ENCODE measurements at places on chromosomes 3 and 15. TPM values are rescaled to one million over a fixed set of nuclear protein-coding genes. Genes with fewer than 3 reads are reported as not detected.

DNA sequence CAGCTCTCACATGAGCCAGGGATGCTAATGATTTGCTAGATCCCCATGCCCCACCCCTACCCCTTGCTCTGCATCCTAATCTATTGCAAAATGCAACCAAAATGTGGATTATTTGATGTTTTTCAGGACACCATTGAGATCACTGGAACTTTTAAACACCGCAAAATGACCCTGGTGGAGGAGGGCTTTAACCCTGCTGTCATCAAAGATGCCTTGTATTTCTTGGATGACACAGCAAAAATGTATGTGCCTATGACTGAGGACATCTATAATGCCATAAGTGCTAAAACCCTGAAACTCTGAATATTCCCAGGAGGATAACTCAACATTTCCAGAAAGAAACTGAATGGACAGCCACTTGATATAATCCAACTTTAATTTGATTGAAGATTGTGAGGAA, 29.7 kb downstream of the HDC start:
- no peaks in the 10 kb centered on the region for H3K36me3 ChIP-seq
- no peaks in the 10 kb centered on the region for H3K27me3 ChIP-seq
- H3K4me3 ChIP-seq: no peak overlapping the region
- DNase-seq: no peak

The THRB gene
- not detected for total RNA-seq

The USP13 gene
- total RNA-seq: 20.8 TPM

DNA sequence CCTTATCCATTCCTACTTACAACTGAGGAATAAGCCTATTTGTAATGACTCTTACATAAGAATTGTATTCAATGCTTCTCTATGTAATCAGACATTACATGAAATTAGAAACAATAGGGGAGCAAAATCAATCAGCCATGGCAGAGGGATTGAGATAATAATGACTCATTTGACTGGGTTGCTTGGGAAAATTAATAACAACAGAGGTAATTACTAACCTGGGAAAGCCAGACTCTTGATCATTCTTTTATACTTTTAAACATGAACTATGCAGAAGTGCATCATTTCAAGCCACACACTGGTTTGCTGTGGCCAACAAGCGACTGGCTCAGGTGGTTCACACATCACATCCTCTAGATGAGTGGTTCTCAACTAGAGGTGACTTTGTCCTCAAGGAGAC, 126.3 kb upstream of the CRBN start:
- no peak overlapping the region for H3K4me3 ChIP-seq
- DNase-seq: no peak
- no peak overlapping the region for H3K27ac ChIP-seq
- no peaks in the 10 kb centered on the region for H3K4me1 ChIP-seq
- H3K27me3 ChIP-seq: no peaks in the 10 kb centered on the region
- no peaks in the 10 kb centered on the region for H3K36me3 ChIP-seq

- peaks cover 12% of the 10 kb centered on the region for H3K36me3 ChIP-seq
- no peak overlapping the region for H3K4me3 ChIP-seq
These were observed 204.8 kb upstream of the SLC2A2 start for GRCh38 chr3:171231361-171231760.

GRCh38 chr3:32436816-32437189, 45.1 kb downstream of the CMTM7 start:
- no peaks in the 10 kb centered on the region for H3K27me3 ChIP-seq
- H3K36me3 ChIP-seq: no peaks in the 10 kb centered on the region
- no peak overlapping the region for H3K4me3 ChIP-seq
